Hindlimb muscle (tissue), 1 donor: ENCODE measurements at places on chromosomes 12 and 14.
A peak's percentile ranks its signal among the peaks of the same experiment; 100 is the strongest.

- DNase-seq = no peak
Observed at GRCh38 chr14:103074729-103075367, 9.2 kb upstream of the LBHD2 start.

DNA sequence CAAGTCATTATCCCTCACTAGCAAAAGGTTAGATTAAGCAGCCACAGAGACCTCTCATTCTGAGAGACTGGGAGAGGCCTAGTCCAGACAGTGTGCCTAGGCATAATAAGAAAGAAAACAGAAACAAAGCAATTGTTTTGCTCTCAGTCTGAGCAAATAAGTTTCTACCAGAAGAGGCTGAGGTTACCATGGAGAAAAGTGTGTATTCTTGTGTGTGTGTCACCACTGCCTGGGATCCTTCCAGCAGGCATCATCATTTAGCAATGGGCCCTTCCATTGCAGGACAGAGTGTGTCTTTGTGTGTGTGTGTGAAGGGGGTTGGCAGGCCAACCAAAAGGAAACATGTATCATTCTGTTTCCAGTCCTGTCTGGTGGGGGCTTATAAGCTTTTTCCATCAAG, 3.7 kb downstream of the EFS start:
- no peak for DNase-seq

DNA sequence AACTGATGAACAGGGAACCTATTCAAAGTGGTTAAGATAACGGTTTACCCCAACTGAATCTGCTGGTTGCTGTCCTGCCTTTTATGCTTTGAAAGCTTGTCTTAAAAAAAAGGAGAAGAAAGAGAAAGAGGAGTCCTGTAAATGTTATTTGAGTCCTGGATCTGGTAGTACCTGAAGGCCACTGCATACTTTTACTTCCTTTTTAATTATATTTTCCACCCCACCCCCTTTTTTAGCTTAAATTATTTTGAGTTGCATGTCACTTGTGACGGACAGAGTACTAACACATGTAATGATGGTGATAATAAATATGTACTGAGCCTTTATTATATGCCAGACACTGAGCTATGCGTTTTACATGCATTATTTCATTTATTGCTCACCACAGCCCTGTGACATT, 2.5 kb upstream of the AMIGO2 start:
- DNase-seq = no peak

- no peak for DNase-seq
Observed at GRCh38 chr14:30564868-30565248, 5.9 kb downstream of the G2E3 start.

GRCh38 chr14:23300687-23301223, 1.9 kb downstream of the PPP1R3E start:
- DNase-seq = no peak

- no peak for DNase-seq
Observed at GRCh38 chr12:121806546-121807423, 3.0 kb downstream of the SETD1B start.

DNA sequence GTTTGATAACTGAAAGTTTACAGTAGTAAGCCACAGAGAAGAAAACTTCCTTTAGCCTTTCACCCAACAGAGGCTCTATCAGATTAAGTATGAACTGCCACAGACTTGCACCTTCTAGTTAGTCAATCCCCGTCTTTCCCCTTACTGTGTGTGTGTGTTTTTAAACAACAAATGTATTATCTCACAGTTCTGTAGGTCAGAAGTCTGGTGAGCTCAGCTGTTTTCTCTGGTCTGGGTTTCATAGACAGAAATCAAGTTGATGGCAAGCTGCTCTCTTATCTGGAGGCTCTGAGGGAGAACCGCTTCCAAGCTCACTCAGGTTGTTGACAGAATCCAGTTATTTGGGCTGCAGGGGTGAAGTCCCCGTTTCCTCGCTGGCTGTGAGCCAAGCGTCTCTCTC, 320.5 kb downstream of the PRKD1 start:
- no peak for DNase-seq

GRCh38 chr14:66117600-66117999, 368.6 kb upstream of the CCDC196 start:
- DNase-seq = no peak

DNA sequence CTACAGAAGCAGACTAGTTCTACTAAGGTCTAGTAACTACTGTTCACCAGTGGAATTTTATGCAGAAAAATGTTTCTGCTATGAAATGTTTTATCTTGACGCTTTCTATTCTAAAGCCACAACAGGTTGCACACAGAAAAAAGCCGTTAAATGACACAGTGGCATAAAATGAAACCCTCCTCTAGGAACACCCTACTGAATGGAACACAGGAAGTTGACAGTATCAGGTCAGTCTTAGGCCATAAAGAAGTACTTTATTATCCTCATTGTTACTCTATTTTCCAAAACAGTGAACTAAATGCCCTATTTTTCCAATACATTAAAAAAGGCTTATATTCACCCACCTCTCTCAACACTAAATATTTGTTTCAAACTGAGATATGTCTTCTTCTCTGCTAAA, 21.9 kb downstream of the EPS8 start:
- DNase-seq = no peak

GRCh38 chr12:30457621-30458289, 237.9 kb downstream of the IPO8 start:
- no peak for DNase-seq

DNA sequence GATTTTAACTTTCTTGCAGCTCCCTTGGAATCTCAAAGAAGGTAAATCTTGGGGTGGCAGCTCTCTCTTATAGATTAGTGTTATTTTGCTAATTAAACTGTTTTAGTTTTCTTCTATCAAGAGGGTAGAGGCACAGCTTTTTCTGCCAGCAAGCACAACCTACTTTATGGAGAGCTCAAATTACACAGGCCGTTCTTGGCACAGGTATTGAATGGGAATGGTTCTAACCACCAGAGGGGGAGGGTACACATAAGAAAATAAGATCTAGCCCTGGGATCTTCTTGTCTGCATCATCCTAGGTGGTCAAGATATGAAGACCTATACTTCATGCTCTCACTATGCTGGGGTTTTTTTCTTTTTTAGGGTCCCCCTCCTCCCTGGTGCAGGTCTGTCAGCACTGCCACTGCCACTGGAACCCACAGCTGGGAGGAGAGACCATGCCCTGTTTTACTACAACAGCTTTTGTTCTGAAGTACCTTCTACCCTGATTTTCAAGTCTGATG, 48.6 kb upstream of the STAC3 start:
- no peak for DNase-seq

DNA sequence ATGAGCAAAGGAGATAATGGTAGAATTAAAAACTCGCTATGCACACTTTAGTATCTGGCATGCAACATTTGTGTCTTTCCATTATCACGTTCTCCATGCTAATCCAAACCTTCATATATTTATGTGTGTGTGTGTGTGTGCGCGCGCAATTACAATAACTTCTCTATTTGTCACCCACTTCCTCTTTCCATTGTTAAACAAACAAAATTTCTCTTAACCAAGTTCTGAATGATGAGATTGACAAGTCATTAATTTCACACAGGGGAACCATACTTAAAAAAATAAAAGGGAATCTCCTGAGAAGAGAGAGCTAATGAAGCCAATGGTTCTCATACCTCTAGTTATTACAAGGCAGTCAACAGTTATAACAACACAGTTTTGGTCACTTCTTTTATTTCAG, 575.9 kb upstream of the MDGA2 start:
- no peak for DNase-seq

- DNase-seq = no peak
Observed at GRCh38 chr14:87014856-87015255, 978.1 kb downstream of the GALC start.

GRCh38 chr12:74317078-74317601, 220.5 kb upstream of the ATXN7L3B start:
- peak; percentile 43 for DNase-seq

DNA sequence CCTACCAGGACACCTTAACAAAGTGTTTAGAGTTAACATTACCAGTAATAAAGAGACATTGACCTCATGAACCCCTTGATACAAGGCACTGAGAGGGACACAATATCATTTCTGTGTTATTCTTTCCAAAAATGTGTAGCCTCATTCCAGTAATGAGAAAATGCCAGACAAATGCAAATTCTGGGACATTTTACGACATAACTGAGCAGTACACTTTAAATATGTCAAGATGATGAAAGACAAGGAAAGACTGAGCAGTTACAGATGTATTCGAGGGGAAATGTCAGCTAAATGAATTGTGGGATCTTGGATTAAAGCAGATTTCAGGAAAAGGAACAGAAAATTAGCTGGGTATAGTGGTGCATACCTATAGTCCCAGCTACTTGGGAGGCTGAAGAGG, 255.6 kb downstream of the ERC1 start:
- no peak for DNase-seq

DNA sequence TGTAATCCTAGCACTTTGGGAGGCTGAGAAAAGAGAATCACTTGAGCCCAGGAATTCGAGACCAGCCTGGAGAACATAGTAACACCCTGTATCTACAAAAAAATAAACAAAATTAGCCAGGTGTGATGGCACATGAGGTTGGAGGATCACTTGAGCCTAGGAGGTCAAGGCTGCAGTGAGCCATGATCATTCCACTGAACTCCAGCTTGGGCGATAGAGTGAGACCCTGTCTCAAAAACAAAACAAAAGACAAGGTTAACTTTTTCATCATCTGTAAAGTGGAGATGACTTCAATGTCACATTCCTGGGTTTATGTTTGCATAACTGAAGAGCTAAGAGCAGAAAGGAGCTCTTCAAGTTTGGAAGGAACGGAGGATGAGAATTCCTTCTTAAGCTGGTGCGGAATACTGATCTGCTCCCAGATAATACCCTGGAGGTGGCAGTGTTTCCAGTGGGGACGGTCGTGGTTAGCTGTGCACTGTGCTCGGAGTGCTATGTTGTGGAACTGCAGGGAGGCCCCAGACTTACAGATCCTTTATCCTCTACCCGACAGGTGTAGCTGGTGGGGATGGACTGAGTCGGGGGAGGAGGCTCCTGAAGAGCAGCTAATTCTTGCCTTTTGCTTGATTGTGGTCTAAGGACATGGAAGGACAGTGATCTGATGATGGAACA, 22.5 kb upstream of the BICD1 start:
- no peak for DNase-seq

- DNase-seq = no peak
Observed at GRCh38 chr12:46904406-46905238, 78.8 kb upstream of the SLC38A4 start.

DNA sequence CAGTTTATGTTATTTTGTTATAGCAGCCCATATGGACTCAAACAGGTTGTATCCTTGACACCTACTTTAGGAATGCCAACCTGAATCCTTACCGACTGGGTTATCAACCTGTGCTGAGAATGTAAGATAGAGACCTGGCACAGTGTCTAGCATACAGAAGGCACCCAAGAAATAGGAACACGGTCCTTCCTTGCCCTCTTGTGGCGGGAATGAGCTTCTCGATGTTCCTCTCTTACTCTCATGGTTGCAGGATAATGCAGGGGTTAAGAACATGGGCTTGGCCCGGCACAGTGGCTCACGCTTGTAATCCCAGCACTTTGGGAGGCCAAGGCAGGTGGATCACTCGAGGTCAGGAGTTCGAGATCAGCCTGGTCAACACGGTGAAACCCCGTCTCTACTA, 6.5 kb downstream of the C12orf43 start:
- DNase-seq = no peak

- no peak for DNase-seq
Observed at GRCh38 chr12:55847033-55847432, 4.3 kb upstream of the MMP19 start.

DNA sequence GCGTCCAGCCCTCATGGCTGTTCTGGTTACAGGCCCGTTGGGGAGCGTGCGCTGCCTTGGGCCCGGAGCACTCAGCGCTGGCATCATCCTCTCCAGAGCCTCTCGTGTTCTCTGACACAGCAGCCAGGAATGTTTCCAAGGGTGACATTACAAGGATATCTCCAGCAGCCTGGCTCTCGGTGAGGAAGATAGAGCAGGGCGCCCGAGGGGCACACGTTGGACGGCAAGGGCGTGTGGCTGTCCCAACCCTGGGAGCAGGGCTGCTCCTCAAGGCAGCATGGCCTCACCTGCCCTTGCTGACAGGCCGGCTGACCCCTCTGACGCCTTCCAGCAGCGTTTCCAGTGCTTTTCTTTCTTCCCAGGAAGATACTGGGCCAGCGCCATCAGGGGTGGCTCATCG, 14.4 kb downstream of the LRCOL1 start:
- DNase-seq = no peak

GRCh38 chr12:9761419-9761781, 699 bp upstream of the CD69 start:
- no peak for DNase-seq

DNA sequence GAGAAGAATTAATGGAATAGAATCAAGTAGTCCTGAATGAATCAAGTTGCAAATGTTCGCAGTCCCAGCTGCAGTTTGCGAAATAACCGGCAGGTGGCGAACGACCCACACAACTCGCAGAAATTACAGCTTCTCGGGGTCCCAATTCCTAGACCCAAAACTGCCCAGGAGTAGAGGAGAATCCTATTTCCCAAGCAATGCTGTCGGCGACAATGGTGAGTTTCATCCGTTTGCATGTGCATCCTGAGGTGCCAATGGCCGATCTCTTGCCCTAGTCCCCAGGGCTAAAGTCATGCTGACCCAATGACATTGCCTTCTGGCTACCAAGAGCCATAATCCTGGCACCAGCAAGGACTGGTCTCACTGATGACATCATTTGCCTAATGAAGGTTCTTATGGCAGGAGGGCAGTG, 8.5 kb upstream of the ASCL1 start:
- no peak for DNase-seq

DNA sequence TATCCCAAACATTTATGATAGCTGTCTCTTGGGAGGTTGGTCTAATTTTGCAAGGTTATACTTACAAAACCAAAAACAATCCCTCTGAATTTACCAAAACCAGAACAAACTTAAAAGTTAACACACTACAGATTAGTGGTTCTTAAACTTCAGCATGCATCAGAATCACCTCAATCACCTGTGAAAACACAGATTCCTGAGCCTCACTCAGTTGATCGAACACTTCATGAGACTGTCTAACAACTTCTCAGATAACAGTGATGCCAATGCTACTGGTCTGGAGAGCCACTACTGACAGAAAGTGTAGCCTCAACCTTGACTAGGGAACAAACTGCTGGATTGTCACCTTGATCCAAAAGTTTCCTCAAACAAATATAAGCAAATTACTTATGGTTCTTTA, 44.2 kb downstream of the ATP2B1 start:
- DNase-seq = no peak

- peak; percentile 3 for DNase-seq
Observed at GRCh38 chr12:79155683-79156082, 291.1 kb downstream of the SYT1 start.

DNA sequence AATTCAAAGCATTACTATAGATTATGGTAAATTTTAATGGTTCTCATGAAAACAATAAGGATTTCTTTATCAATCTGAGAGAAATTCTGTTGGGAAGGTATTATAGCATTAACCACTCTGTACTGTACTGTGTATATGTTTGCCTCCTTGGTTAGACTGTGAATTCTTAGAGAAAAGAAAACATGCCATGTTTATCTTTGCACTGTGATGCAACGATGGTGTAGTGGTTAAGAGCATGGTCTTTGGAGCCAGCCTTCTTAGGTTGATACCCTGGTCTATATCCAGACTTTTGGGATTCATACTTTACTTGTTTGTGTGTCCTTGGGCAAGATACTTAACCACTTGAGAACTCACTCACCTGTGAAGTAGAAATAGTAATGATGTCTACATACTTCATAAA, 32.2 kb upstream of the NUBPL start:
- no peak for DNase-seq
